ENCODE measurements at places on chromosomes 3 and 15. TPM values are rescaled to one million over a fixed set of nuclear protein-coding genes. Genes with fewer than 3 reads are reported as not detected.

Gene CD96
- 2.2 TPM for total RNA-seq

Gene TM4SF18
- total RNA-seq: 4.9 TPM

Gene SPTSSB
- total RNA-seq: 94.5 TPM

Gene KCNAB1
- total RNA-seq: 5.2 TPM

Gene BFSP2
- total RNA-seq: not detected

Gene PGBD4
- 1.3 TPM for total RNA-seq

Gene C3orf20
- total RNA-seq: 0.28 TPM

Gene FOXB1
- not detected for total RNA-seq

Gene CTXND1
- not detected for total RNA-seq

Gene KLF15
- 72.6 TPM for total RNA-seq

Gene VILL
- total RNA-seq: 29.1 TPM

Gene PPM1L
- total RNA-seq: 27.0 TPM

Gene DZIP1L
- total RNA-seq: 18.7 TPM

Gene SCN11A
- total RNA-seq: 0.09 TPM

Gene TNNC1
- total RNA-seq: 2.7 TPM

Gene CCDC13
- total RNA-seq: 2.4 TPM

Gene INSYN1
- 17.3 TPM for total RNA-seq

Gene CEP63
- 60.1 TPM for total RNA-seq

Gene CCDC66
- total RNA-seq: 34.4 TPM

Gene BOC
- 42.3 TPM for total RNA-seq

Gene LSG1
- total RNA-seq: 25.9 TPM

Gene KNG1
- total RNA-seq: not detected

Gene STAB1
- 21.8 TPM for total RNA-seq

Gene CTDSPL
- 60.3 TPM for total RNA-seq

Gene GOLGA6L4
- 3.6 TPM for total RNA-seq

Gene SKOR1
- total RNA-seq: 0.59 TPM

Gene ADGRG7
- total RNA-seq: 0.68 TPM

Gene B2M
- total RNA-seq: 2,014 TPM

Gene DUOXA1
- 38.8 TPM for total RNA-seq

Gene LRRIQ4
- total RNA-seq: not detected

Gene COL6A5
- not detected for total RNA-seq

Gene MOBP
- 2.4 TPM for total RNA-seq

Gene TGM5
- total RNA-seq: 1.6 TPM

Gene IL17RB
- 6.0 TPM for total RNA-seq

Gene POLQ
- 3.0 TPM for total RNA-seq

Gene BUB1B
- 2.5 TPM for total RNA-seq

Gene ZNF80
- total RNA-seq: 0.62 TPM

Gene HAUS2
- 27.5 TPM for total RNA-seq

Gene THRB
- total RNA-seq: 39.6 TPM

Gene AMIGO3
- 1.4 TPM for total RNA-seq

Gene GMPS
- total RNA-seq: 24.7 TPM

Gene EBLN2
- total RNA-seq: 4.1 TPM

Gene GRM7
- 1.5 TPM for total RNA-seq

All from prostate gland (tissue), 2 donors.